ENCODE measurements at places on chromosomes 2 and 18.

- no peak for DNase-seq
Measured at GRCh38 chr18:61064911-61065310, 268.3 kb upstream of the CDH20 start.

DNA sequence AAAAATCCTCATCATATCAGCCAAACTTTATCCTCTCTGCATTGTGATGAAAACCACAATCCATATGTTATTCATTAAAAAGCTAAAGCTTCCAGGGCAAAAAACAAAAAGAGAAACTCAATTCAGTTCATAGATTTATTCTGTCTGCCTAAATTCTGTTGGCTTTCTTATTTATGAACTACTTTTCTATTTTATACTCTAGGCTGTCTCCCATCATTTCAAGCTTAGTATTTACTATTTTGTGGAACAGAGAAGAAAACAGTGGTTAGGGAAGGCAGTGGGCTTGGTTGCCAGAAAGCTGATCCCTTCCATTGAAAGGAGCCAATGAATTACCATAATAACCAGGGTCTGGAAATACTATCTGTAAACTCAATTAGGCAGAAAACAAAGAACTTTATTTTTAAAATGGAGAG is 71.8 kb downstream of the RAPH1 start:
- no peak for DNase-seq

DNA sequence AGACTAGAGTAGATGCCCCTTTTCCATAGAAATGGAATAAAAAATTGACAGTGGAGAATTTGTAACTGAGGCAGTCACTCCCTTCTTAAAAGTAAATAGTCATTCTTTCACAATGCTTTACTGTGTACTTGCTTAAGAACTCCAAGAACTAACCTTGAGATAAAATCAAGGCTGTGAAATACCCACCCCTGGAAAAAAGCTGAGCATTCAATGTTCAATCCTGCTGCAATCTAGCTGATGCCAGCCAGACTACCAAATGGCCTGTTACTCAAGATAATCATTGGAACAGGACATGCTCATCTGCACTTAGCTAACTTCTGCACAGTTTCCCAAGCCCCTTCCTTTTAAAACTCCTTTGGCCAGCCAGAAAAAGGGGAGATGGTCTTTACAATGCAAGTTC is 367.4 kb upstream of the GULP1 start:
- no peak for DNase-seq

DNA sequence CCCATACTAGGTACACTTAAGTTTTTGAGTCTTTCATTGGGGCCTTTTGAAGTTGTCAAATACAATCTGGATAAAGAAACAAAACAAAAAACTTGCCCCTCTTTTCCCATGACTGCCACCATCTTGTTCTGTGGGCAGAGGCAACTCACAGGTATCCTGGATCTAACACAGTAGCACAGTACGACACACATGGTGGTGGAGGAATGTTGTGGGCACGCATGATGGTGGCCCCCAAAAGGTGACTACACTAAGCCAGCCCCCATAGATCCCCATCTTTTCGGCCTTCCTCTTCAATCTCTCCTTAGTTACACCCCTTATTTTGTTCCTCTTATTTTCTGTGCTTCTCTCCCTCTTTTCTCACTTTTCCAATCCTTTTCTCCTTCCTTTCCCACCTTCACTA is 4.5 kb upstream of the STPG4 start:
- DNase-seq = no peak

- DNase-seq = peak; percentile 48
Measured at GRCh38 chr2:58448065-58448507, 207.0 kb upstream of the FANCL start.

DNA sequence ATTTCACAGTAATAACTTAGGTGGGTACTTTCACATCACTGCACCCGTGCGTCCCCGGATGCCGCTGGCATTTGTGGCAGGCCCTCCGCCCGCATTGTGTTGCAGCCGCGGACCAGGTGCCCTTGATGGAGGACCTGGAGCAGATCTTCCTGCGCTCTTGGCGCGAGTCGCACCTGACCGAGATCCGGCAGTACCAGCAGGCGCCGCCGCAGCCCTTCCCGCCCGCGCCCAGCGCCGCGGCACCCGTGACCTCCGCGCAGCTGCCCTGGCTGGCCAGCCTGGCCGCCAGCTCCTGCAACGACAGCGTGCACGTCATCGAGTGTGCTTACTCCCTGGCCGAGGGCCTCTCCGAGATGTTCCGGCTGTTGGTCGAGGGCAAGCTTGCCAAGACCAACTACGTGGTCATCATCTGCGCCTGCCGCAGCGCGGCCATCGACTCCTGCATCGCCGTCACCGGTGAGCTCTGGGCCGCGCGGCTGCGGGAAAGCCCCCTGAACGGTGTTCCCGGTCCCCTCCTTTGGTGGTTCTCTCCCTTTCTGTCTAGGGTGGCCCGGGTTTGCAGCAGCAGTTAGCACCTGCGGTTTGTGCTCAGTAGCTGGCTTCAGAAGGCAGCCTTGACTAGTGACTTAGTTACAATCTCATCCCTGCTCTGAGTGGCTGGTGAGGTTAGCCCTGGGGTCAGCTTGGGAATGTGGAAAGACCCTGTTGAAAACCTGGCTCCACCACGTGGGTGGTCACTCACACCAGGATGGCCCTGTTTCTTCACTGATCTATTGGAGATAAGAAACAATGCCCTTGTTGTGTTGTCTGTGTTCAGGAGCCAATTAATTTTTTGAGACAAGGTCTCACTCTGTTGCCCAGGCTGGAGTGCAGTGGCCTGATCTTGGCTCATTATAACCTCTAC is 59.1 kb downstream of the GREB1 start:
- DNase-seq = no peak
